ENCODE measurements at places on chromosomes 2 and 18.

DNA sequence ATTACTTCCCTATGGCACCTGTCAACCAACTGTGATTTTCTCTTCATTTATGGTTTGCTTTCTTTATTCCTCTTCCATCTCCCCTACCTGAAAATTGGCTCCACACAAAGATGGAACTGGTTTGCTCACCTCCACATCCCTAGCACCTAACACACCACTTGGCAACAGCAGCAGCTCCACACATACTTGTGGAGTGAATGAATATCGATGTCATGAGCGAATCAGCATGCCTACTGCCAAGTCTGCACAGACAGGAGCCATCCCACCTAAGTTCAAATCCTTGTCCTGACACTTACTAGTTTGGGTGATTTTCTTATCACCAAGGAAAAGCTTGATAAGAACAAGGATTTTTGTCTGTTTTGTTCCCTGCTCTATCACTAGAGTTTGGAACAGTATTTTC, 191.4 kb upstream of the TMEM200C start:
- no peak for DNase-seq

DNA sequence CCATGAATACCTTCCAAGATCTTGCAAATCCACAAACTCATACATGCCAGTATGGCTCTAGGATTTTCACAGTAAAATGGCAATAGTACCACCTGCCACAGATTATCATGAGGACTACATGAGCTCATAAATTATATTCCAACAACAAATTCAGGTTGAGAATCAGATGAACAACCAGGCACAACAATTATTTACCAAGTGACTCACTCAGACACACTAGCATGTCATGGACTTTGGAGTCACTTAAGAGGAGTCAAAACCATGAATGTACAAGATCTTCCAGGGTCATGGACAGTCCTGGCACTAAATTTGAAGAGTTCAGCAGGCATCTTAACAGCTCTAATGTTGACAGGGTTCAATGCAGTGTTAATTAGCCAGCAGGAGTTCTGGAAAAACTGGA, 34.4 kb upstream of the BZW1 start:
- no peak for DNase-seq

DNA sequence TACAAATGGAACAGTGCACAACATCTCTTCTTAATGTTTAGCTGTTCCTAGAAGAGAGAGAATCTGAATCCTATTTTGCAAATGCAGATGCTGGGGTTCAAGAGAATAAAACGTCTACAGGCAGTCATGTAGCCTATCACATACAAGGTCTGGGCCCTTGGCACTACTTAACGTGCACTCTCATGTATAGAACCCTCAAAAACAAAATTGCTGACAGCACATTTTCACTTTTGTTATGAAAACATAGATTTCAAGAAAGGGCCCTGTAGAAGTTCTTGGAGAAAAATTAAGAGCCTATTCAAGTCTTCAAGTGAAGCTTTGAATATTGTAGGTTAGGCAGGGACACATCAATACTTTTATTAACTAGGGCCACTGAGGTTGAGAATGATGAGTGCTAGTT, 504.3 kb upstream of the FAM98A start:
- DNase-seq, result no peak

GRCh38 chr18:79802298-79802697, 4.6 kb downstream of the KCNG2 start:
- DNase-seq, result no peak

DNA sequence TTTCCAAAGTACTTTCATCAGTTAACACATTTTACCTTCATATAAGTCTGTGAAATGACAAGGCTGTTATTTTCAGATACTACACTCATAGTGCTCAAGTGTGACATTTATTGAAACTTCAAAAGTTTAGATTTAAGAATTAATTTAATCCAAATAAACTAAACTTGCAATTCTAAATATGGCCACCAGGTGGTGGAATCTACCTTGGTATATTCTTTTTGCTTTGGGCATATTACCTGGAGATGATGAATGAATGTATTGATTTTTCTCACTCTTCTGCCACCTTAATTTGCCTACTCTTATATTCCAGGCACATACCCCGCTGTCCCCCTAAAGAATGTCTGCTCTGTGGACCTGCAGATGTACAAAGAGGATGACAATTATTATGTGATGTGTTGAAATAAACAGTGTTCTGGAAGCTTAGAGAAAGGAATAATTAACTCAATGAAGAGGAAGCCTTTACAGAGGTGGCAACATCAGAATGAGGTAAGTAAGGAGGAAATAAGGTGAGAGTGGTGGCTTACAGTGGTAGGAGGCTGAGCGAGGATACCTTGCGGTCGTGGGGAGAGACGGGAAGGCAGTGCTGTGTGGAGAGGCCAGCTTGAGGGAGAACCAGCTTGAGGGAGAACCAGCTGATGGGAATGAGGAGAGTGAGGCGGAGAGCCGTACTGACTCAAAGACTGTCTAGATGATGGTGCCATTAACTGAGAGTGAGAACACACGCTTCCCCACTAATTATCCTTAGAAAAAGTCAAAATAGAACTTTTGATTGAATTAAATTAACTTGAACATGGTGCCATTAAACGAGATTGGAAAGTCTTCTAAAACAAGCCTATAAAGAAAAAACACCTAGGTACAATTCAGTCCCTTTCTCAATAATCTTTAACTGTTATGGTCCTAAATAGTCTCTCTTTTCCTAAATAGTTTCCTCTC, 179.5 kb downstream of the CELF4 start:
- no peak for DNase-seq

DNA sequence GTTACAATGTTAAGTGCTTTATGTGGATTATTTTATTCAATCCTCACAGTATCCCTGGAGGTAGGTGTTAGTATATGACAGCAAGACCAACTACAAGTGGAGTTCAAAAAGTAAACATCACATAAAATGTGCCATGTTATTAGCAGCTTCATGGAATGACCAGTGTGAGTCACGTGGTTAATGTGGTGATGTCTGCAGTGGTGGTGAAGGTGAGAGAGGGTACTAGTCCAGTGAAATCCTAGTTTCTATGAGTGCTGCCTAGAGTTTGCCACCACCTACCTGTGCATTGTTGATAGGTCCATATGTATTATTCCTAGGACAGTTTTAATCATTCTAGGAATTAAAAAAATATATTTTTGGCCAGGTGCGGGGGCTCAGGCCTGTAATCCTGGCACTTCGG, 865.2 kb upstream of the DDX18 start:
- DNase-seq, result no peak

- no peak for DNase-seq
Observed at GRCh38 chr2:236613612-236614011, 44.0 kb downstream of the ACKR3 start.

DNA sequence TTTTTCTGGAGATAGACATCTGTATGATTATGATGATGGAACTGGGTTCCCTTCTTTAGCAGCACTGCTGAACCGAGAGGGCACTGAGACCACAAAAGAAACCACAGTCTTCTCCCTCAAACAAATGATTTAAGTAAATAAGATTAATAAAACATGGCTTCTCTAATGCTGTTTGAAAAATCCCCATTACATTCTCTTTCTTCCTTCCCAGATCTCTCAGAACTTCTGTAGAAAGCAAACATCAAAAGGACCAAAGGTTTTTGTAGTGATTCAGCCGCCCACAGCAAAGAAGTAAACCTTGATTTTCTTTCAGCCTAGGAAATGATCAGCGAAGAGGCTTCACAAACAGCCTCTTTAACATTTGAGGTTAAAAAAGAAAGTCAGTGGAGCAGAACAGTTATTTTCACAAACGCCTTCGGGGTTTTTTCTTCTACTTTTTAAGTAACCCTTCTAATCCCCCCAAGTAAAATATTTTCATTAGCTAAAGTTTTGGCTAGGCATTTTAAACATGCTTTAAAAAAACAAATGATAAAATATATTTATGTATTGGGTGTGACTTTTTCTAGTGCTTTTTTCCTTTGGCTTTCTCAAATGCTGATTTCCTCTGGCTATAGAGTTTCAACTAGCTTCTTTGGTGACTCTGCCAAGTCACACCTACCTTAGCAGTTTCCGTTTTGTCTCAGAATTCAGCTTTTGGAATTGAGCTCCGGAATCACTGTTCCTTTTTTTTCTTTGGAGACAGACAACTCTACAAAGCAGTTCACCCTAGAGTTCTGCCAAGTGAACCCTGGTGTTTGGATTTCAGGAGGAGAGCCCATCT, 89.6 kb downstream of the UPP2 start:
- no peak for DNase-seq

GRCh38 chr2:60216452-60216995, 336.9 kb downstream of the BCL11A start:
- no peak for DNase-seq

DNA sequence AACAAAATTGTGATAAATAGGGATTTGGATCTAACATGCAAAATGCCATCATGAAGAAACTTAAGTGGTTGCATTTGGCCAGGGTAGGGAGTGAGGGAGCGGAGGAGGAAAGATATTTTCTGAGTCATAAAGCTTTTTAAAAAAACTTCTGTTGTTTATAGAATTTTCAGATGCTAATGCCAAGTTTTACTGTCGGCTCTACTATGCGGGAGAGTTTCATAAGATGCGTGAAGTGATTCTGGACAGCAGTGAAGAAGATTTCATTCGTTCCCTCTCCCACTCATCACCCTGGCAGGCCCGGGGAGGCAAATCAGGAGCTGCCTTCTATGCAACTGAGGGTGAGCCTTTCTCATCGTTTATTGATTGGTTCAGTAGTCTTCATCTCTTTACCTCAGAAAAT, 56.0 kb upstream of the PTH2R start:
- DNase-seq, result no peak

DNA sequence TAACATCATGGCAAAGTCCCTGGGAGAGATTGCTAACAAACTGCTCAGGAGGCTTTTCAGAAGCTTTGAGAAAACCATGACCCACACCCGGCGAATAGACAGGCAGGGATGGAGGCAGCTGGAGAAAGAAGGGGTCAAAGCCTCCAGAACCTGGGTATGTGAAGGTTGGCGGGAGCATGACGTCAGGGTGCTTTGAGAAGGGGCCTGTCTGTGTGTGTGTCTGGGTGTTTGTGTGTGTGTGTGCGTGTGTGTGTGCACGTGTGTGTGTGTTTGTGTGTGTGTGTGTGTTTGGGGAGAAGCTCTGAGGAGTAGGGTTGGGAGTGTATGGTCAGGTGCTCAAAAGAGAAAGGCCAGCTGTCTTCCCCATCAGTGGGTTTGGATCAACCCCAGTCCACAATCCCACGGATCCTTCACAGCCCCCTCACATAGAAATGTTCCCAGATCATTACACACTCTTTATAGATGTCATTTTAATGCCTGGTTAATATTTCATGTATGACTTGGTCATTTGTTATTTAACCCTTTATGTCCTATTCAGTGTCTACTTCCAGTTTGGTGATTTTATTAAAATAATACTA, 254.1 kb upstream of the SMIM21 start:
- DNase-seq, result no peak

DNA sequence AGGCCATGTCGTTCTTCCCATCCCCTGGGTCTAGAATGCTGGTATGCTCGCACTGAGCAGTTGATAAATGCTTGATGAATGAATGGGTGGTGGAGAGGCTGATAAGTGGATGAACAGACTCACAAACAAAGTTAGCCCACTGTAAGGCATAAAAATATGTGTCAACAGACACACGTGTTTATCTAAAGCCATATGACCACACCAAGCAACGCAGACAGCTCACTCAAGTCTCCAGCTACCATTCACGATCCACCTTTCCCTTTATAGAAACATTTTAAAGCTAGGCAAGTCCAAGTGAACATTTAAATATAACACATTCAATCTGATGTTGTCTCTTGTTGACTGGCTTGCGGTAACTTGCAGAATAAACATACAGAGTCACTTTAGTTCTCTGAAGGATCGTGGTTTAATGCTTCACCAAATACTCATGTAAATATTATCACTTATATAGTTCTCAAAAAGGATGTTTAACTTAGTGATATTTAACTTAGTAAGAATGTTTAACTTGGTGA, 105.5 kb downstream of the NOL10 start:
- DNase-seq, result no peak

GRCh38 chr18:37721544-37722522, 156.2 kb upstream of the CELF4 start:
- no peak for DNase-seq

DNA sequence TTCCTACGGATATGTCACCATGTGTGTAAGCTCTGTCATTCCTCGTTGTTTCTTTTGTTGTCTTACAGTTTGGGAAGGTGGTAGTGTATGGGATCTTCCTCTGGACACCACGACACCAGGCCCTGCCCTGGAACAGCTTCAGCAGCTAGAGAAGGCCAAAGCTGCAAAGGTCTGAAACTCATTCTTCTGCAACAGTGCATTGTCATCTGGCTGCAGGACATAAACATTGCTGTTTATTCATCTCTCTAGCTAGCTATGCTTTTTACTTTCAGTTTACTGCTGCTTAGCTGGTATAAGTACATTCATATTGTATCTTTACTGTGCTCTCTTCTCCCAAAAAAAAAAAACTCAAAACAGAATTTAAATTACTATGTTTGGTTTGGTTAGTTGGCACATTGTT, 39.2 kb upstream of the KCNJ13 start:
- DNase-seq, result no peak

- no peak for DNase-seq
Observed at GRCh38 chr2:104405623-104406022, 448.3 kb upstream of the POU3F3 start.

- DNase-seq, result no peak
Observed at GRCh38 chr2:109351164-109351756, 222.3 kb downstream of the SH3RF3 start.

Measured in activated T-helper 1 cell treated with anti-CD3 and anti-CD28 coated beads, Interleukin-2, amount 50 U/mL, for 16 hours (primary cell).